ENCODE measurements at places on chromosomes 7 and 10.

DNA sequence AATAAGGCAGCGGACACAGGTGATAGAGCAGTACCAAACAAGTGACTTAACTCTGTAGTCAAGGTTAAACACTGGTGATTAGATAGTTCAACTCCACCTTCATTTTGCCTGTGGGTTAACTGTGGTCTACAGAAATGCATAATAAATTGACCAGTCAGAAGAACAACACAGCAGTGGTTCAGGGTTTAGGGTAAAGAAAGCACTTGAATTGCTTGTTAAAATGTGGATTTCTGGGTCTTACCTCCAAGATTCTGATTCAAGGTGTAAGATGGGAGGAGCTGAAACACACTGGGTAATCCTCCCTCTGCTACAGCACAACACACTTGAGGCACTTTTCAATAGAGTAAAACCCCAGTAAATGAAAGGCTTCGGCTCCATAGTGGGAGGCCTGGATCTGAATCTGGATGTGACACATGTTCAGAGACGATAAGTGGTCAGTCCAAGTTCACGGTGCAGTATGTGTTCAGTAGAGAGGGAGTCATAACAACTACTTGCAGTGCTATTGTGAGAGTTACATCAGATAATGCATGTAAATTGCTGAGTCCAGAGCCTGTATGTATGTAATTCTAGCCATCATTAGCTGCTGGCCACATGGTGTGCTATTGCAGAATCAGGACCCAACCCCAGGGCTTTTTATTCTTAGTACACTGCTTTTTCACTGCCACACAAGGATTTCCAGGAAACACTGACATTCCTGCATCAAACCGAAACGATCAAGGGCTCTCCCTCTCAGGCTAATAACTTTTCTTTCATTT is 141.7 kb downstream of the SORCS1 start:
- no peak for DNase-seq

DNA sequence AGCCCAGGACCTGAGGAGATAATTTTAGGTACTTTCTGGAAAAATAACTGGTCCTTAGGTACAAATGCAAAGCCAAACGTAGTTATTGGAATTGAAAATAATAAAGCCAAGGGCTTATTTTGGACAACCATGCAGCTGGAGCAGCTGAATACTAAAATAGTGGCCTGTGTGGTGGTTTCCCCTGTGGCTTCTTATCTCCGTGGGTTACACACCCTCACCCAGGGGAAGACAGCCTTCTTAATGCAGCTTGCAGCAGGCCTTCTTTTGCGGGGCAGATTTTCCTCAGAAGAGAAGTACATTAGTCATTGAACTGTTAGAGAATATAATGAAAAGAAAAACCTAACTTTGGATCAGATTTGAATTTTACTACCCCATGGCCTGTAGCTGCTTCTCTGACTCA is 133.5 kb downstream of the ST7 start:
- no peak for DNase-seq

- no peak for DNase-seq
These were observed 130.7 kb upstream of the TMEM72 start for GRCh38 chr10:44780426-44780825.

DNA sequence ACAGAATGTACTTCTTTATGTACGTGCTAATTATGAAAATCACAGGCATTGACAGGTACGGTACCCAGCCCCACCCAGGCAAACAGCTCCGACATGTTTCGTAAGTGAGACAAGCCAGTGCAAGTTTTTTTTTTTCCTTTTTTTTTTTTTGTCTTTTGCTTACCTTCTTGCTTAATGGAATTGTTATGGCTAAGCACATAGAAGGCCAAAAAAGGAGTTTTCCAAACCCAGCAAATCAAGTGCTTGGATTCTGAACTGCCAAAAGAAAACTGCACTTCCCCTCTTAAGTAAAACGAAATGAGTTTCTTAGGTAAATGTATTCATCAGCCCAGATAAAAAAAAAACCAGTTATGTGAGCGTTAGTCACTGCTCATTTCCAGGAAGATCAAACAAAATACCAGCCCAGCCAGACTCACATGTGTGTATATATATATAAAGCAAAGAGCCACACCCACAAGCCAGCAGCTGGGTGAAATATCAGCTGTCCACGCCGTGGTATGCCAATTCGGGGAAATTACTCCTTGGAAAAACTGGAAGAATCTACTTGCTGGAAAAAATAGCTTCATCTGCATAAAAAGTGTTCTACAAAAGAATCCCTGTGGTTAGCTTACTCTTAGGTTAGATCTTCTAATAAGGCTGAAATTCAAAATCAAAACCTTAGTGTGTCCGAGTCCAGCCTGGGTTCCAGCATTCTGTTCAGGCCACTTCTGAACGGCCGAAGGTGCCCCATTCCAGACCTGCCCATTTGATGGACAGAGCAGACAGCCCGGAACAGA is 8.0 kb downstream of the KLF6 start:
- peak; percentile 64 for DNase-seq

DNA sequence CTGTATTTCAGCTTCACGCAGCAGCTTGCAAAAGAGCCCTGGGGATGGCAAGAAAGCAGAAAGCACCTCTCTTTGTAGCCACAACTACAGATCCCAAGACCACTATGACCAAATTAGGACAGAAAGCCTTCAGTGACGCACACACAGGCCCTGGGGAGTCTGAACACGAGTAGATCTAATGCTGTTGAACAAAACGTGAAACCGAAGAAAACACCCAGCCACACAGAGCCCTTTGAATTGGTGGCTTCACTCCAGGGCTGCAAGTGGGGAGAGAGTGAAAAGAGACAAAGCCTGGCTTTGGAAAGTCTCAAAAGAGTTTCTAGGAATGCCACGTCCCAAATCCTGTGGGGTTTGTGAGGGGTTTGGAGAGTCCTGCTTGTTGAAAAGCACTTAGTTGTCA is 28.4 kb downstream of the PLXNA4 start:
- DNase-seq = no peak

- DNase-seq = no peak
These were observed 58.4 kb upstream of the MACROH2A2 start for GRCh38 chr10:69994262-69994661.

Measured in GM04503 (cell line).